ENCODE measurements at places on chromosomes 16 and 17.

DNA sequence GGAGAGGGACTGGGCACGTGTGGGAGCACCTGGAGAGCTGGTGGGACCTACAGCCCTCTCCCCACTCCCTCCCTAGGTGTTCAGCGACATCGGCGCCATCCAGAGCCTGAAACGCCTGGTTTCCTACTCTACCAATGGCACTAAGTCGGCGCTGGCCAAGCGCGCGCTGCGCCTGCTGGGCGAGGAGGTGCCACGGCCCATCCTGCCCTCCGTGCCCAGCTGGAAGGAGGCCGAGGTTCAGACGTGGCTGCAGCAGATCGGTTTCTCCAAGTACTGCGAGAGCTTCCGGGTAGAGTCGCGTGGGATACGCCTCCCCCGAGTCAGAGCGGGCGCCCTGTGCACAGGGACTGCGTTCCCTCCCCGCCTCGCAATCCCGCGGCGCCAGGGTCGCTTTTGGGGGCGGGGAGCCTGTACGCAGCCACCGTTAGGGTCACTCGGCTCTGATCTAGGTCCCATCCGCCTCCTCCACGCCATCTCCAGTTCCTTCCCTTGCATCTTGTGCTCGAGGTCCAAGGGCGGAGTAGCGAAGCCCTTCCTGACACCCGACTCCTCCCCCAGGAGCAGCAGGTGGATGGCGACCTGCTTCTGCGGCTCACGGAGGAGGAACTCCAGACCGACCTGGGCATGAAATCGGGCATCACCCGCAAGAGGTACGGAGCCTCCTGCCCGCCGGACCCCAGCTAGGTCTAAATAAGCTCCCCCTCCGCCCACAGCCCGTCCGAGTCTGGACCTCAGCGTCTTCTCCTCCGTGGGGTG is 13.0 kb downstream of the SARM1 start:
- DNase-seq, result peak; percentile 37

GRCh38 chr17:40443196-40443987 is at the start of gene IGFBP4:
Gene IGFBP4, plus strand, starts transcription at chr17:40443450. Its CDS starts 286 bp downstream, at chr17:40443736.
- DNase-seq, result peak; percentile 94

- DNase-seq, result no peak
These were observed 19.6 kb downstream of the COG7 start for GRCh38 chr16:23433261-23433920.

DNA sequence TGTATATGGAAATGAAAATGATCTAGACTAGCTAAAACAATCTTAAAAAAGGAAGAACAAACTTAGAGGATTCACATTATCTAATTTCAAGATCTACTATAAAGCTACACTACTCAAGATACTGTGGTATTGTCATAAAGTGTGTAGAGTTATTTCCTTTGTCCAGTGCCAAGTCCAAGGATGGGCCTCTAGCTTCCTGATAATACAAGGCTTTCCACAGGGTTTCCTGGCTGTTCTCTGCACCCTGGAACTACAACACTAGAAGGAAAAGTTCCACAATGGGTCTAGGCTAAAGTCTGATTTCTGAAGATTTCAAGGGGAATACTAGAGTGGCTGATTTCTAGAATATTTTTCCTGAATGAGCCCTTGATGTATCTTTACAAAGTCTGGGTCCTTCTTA is 34.2 kb downstream of the TBC1D3B start:
- DNase-seq, result no peak

GRCh38 chr17:64418506-64419339 is 28.1 kb upstream of the PECAM1 start:
- peak; percentile 76 for DNase-seq

GRCh38 chr16:17235147-17235815 is 235.5 kb downstream of the XYLT1 start:
- no peak for DNase-seq

GRCh38 chr17:51365090-51365489 is 104.7 kb downstream of the UTP18 start:
- DNase-seq, result no peak

GRCh38 chr17:58534901-58535421 is 20.5 kb upstream of the MTMR4 start:
- no peak for DNase-seq

GRCh38 chr16:83045790-83046189 is 419.0 kb downstream of the CDH13 start:
- no peak for DNase-seq

DNA sequence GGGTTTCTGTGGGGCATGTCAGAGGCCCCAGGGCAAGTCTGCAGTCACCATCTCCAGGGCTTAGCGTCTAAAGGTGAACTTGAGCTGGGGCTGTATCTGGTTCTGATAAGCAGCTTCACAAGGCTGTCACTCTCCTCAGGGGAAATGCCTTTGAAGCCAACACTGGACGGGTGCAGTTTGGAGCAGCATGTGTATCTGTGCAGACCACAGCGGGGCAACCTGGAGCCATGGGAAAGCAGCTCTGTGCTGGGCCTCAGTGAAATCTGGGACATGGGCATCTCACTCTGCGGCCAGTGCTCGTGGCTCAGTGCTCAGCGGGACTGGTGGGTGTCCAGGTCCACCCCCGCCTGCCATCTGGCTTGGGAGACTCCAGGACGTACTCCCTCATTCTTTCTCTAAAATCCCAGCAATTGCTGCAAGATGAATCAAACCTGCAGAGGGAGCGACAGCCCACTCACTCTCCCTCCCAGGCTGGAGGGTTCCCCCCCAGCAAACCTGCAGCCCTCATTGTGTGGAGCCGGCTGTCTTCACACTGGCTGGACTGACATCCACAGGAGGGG is 63.5 kb downstream of the PRMT7 start:
- DNase-seq, result no peak

GRCh38 chr17:67569015-67569451 is 148.7 kb upstream of the NOL11 start:
- no peak for DNase-seq

DNA sequence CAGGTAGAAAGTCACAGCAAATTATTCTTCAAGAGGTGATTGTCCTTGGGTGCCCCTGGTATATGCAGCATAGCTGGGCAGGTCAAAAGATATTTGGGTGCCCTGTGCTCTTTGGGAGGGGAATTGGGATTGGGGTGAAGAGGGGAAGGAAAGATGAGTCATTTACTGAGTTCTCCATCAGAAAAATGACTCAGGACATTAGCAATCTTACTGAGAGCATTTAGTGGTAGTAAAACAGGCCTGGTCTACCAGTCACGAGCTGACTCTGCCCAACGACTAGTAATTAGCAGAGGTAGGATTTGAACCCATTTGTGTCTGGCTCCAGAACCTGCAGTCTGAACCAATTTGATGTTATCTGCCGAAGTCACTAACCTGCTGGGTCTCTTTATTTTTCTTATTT is 6.0 kb upstream of the GRIN2A start:
- DNase-seq, result no peak

DNA sequence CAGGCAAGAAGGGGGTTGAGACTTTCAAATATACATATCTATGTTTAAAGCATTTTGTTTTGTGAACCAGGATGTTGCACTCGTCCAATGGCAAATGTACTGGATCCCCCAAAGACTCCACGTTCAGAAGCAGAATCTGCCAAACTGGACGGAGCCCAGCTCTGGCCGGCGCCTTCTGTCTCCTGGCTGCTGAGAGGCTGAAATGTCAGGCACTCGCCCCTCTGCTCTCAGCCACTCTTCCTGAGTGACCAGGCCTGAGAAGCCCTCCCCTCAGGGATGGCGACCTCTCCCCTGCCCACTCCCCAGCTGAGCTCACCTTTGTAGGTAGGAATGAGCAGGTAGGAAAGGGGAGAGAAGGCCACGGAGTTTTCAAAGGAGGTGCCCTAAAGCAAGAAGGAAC is 187.5 kb upstream of the FOXF1 start:
- DNase-seq, result no peak

GRCh38 chr17:14225254-14225980 is 11.2 kb downstream of the CDRT15 start:
- DNase-seq, result no peak

GRCh38 chr17:79800325-79801155 is 3.7 kb upstream of the CBX8 start:
- DNase-seq, result peak; percentile 82

DNA sequence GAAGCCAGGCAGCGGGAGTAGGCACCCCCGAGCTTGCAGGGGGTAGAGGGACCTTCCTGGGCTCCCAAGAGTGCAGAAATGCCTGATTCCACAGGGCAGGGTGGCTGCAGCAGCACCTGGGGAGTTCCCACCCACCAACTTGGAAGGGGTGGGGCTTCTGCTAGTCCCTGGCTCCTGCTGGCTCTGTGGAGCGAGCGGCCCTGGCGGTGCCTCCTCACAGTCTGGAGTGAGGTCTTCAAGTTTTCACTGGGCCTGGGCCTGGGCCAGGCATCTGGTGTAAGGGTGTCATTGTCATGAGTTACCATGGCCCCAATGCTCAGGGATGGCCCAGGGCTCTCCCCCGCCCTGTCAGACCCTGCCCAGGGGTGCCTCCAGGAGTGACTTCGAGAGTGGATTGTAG is 15.8 kb upstream of the ITGB3 start:
- DNase-seq, result no peak

DNA sequence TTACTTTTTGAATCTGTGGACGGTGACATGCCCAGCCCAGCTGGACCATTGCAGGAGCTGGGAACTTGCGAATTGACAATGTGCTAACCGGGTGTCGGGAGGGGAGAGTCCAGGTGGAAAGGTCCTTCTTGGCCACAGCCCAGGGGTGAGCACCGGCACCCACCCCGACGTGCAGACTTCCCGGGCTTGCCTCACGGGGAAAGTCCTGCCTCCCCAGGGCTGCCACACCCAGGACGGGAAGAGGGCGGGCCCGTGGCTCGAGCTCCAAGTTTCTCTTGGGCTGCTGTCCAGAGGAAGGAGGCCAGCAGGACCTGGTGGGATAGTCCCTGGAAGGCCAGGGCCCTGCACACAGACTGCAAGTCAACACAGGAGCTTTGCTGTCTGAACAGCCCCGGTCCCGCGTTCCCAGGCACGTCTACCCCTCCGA is 17.7 kb downstream of the CARD14 start:
- no peak for DNase-seq

DNA sequence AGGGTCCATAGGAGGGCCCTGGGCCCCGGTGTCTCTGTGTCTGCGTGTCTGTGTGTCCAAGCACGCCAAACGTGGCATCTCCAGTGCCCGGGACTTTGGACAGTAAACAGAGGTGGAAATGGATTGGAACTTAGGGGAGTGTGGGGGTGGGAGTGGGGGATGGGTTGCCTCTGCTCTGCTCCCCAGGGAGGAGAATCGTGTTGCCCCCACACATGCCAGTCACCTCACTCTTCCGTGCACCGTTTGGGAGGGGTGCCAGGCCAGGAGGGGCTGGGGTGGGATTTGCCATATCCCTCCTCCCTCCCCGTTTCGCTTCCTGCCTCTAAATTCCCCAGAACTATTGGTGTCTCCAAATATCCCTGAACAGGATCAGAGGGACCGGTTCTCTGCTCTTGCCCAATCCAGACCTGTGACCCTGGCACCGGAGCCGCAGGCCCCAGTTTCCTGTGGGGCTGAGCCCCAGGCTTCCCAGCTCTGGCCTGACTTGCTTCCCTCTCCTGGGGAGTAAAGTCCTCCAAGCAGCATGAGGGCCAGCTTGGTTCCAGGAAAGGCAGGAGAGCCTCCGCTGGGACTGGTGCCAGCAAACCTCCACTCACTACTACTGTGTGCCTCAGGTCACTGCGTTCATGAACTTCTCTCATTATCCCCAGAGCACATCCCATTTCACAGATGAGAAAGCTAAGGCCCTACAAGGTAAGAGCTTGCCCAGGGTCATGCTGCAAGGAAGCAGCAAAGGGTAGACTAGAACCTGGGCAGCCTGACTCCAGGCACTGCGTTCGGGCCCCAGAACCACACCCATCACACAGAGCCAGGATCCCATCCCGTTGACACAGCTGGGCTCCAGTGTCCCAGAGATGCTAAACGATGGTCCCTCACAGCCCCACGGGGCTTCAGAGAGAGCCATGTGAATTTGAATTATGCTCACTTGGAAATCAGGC is at the start of gene ASGR1:
ASGR1 (minus strand) TSS at position 54 of the 938 bp plus-strand sequence. CDS start 807 bp downstream, outside the sequence.
- no peak for DNase-seq

- DNase-seq, result no peak
These were observed 12.8 kb downstream of the AXIN1 start for GRCh38 chr16:339680-340079.

- no peak for DNase-seq
These were observed 567 bp upstream of the GCSH start for GRCh38 chr16:81096715-81097208.

DNA sequence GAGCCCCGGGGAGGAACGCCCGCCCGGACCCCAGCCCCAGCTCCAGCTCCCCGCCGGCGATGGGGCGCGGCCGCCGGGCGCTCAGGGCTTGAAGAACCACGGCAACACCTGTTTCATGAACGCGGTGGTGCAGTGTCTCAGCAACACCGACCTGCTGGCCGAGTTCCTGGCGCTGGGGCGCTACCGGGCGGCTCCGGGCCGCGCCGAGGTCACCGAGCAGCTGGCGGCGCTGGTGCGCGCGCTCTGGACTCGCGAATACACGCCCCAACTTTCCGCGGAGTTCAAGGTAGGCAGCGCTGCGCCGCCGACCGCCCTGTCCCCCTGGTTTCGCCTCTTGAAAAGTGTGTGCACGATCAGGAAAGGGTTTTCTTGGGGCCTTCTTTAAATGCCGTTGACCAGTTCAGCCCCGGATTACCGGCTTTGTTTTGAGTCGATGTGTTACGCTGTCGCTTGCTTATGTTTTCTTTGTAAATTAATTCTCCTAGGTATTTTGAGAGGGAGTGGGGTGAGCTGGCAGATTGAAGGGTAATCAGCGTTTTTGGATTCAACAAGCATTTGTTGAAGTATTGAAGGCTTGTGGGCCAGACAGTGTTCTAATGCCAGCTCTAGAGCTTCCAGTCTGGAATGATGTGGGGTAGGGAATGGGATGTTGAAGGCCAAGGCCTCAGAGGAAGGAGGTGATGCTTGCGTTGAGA is 681 bp downstream of the USP43 start:
- DNase-seq, result peak; percentile 37

DNA sequence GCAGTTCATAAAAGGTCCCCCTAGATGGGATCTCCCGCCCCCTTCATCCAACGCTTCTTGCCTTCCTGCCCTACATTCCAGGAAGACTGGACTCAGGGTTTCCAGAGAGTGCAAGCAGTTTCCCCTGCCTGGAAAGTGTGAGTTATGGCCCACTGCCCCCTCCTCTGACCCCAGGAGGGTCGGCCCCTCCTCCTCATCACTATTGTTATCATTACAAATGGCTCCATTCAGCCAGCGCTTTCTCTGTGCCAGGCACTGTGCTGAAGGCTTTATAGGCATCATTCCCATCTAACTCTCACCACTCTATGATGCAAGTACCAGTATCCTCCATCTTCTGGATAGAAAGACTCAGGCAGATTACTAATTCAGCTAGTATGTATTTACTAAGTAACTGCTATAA is 90.7 kb downstream of the USP31 start:
- DNase-seq, result no peak

DNA sequence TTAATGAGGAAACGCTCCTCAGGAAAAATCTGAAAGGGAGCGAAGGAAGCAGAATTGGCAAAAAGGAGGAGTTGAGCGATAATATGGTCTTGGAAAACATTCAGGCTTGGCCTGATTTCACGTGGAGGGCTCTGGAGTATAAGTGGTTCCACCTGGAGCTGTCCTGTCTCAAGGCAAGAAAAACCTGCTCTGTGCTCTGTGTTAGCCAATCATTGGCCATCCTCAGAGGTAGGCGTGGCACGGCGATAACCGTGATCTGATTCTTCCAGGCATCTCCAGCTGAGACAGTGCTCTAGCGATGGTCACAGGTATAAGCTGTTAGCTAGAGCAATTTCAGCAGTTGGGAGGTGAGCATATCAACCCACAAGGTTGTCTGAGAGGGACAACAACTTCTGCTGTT is 450.5 kb upstream of the MAF start:
- DNase-seq, result no peak
